ENCODE measurements at places on chromosomes 4 and X. TPM values are rescaled to one million over a fixed set of nuclear protein-coding genes. Genes with fewer than 3 reads are reported as not detected.

CLDN22 gene
- total RNA-seq, result not detected

SETD7 gene
- total RNA-seq, result 38.7 TPM

PDE6B gene
- 19.7 TPM for total RNA-seq

PDE5A gene
- 7.6 TPM for total RNA-seq

SPOCK3 gene
- total RNA-seq, result 1.4 TPM

ENPEP gene
- total RNA-seq, result 4.6 TPM

SYP gene
- 1.0 TPM for total RNA-seq

FSTL5 gene
- not detected for total RNA-seq

FRAS1 gene
- 35.8 TPM for total RNA-seq

RNF175 gene
- 1.0 TPM for total RNA-seq

CTAG2 gene
- not detected for total RNA-seq

AMOT gene
- total RNA-seq, result 36.5 TPM

CXXC4 gene
- 0.50 TPM for total RNA-seq

MYOZ2 gene
- total RNA-seq, result not detected

MEPE gene
- total RNA-seq, result not detected

PHEX gene
- total RNA-seq, result 0.04 TPM

MRPS18C gene
- total RNA-seq, result 22.7 TPM

ATOH1 gene
- total RNA-seq, result not detected

TNIP3 gene
- 1.1 TPM for total RNA-seq

CT55 gene
- not detected for total RNA-seq

USP17L21 gene
- not detected for total RNA-seq

PTCHD1 gene
- 0.68 TPM for total RNA-seq

ASB9 gene
- total RNA-seq, result 3.6 TPM

ALPK1 gene
- total RNA-seq, result 12.5 TPM

HTN1 gene
- not detected for total RNA-seq

ESX1 gene
- not detected for total RNA-seq

UGT2B17 gene
- total RNA-seq, result not detected

HHIP gene
- 0.54 TPM for total RNA-seq
